K562 (cell line): ENCODE measurements at places on chromosomes 3 and 15. TPM values are rescaled to one million over a fixed set of nuclear protein-coding genes. Genes with fewer than 3 reads are reported as not detected.

AP3B2 gene
- 0.18 TPM in 1 of 2 replicates, not detected in the other for total RNA-seq

- no peak overlapping the region for H3K27ac ChIP-seq
- H3K4me1 ChIP-seq, result no peaks in the 10 kb centered on the region
- H3K4me3 ChIP-seq, result no peak overlapping the region
- H3K36me3 ChIP-seq, result no peaks in the 10 kb centered on the region
- H3K27me3 ChIP-seq, result no peaks in the 10 kb centered on the region
Measured at GRCh38 chr3:114582929-114583328, 289.1 kb downstream of the TIGIT start.

DNA sequence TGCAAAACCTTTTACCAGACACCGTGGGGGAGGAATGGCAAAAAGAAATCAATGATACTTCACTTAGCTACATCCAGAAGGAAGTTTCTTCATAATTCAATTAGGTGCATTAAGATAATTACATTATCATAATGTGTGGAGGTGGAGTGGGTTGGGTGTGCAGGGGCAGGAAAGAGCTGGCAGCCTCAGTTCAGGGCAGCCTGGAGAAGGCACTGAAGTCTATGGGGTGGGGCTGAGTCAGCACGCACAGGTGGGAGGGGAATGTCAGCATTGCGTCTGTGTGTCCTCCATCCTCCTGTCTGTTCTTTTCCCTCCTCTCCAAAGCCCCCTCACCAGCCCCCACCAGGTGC lies 278.8 kb downstream of the GABRG3 start:
- H3K27ac ChIP-seq, result no peak overlapping the region
- H3K36me3 ChIP-seq, result no peaks in the 10 kb centered on the region

DAPK2 gene
- 3.3 and 3.9 TPM in 2 replicates for total RNA-seq

NEDD4 gene
- 21.6 and 22.1 TPM in 2 replicates for total RNA-seq

TTLL13 gene
- total RNA-seq, result 0.11 and 0.36 TPM in 2 replicates

XPC gene
- total RNA-seq, result 44.5 and 54.0 TPM in 2 replicates

MAP6D1 gene
- total RNA-seq, result 1.5 and 2.4 TPM in 2 replicates

PIGX gene
- total RNA-seq, result 22.5 and 26.9 TPM in 2 replicates

DNA sequence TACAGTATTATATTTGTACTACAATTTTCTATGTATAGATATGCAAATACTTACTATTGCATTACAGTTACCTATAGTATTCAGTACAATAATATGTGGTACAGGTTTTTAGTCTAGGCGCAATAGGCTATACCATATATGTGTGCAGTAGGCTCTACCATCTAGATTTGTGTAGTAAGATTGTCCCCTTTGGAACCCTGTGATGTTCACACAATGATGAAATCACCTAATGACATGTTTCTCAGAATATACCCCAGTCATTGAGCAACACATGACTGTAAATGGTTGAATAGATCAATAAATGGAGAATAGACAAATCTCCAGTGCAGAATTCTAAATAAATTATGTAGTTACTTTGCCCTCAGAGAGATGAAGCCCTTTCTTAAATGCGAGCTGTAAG lies 17.6 kb upstream of the TMC3 start:
- no peak overlapping the region for H3K4me3 ChIP-seq
- no peak overlapping the region for H3K27ac ChIP-seq
- no peaks in the 10 kb centered on the region for H3K36me3 ChIP-seq
- no peaks in the 10 kb centered on the region; the same call in 2 of the 3 replicates for H3K27me3 ChIP-seq
- no peak for DNase-seq
- no peaks in the 10 kb centered on the region for H3K4me1 ChIP-seq

STX19 gene
- total RNA-seq, result not detected in 2 replicates

DNA sequence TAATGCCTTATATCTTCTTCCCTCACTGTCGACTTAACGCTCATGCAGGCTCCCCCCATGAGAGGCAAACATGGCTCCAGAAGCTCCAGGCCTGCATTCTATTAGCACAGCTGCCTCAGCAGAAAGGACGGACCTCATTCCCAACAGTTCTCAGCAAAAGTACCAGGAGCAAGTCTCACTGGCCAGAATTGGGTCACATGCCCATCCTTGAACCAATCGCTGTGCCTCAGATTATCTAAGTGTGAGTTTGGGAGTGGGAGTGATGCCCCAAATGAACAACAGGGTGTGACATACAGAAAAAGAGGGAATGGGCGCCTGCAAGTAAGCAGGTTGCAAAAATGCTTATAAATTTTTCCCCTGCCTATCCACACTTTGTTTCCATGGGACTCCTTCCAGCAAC lies 4.3 kb upstream of the RAD18 start:
- H3K27ac ChIP-seq, result no peak overlapping the region
- H3K4me3 ChIP-seq, result no peak overlapping the region
- H3K4me1 ChIP-seq, result no peaks in the 10 kb centered on the region; the same call in 1 of the 2 replicates
- DNase-seq, result no peak
- no peaks in the 10 kb centered on the region for H3K36me3 ChIP-seq

GOLGA8Q gene
- total RNA-seq, result not detected in 2 replicates

DCLK3 gene
- total RNA-seq, result not detected in 2 replicates

DNA sequence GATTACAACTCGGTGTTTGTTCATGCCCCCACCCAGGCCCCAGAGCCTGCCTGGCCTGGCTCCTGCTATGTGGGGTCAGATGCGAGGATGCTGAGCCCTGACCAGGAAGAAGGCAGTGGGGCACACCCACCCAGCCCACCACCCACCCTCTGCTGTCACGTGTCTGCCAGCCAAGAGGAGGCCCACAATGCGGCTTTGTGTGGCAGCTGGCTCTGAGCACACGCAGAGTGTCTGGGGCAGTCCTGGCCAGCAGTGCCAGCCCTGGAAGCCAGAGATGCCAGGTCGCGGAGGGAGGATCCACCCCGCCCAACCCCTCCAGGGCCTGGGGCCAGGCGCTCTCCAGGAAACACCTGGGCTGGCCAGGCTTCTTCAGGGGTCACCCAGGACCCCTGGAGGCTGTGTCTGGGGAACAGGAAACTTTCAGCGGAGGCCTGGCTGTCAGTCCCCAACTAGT lies 26.4 kb upstream of the KLF13 start:
- peaks cover 28% of the 10 kb centered on the region for H3K27me3 ChIP-seq
- DNase-seq, result no peak
- H3K4me1 ChIP-seq, result peaks cover 43% of the 10 kb centered on the region
- no peak overlapping the region for H3K27ac ChIP-seq
- no peak overlapping the region for H3K4me3 ChIP-seq

DNA sequence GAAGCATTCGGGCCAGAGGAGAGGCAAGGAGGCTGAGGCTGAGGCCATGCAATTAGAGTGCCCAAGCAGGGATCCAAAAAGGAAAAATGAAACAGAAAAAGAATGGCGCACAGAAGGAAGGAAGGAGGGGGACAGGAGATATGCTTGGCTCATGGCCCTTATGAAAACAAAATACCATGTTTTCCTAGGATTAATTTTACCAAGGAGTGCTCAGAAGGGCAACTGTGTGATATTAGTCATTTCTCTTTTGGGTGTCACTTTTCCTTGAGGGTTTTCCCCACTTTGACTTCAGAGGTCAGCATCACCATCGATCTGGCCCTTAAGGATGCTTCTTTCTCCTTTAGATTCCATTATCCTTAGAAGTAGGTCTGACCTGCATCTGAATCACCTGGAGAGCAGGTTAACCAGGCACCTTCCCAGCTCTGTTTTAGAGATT lies 1.4 kb downstream of the PARP14 start:
- no peaks in the 10 kb centered on the region for H3K27me3 ChIP-seq
- peaks cover 17% of the 10 kb centered on the region; the same call in 2 of the 3 replicates for H3K4me1 ChIP-seq
- no peak overlapping the region for H3K27ac ChIP-seq
- DNase-seq, result no peak
- peak overlapping the region; percentile 77; the same call in 1 of the 2 replicates for H3K4me3 ChIP-seq

- H3K27me3 ChIP-seq, result peaks cover 28% of the 10 kb centered on the region
- no peak for DNase-seq
- no peak overlapping the region for H3K4me3 ChIP-seq
- no peaks in the 10 kb centered on the region for H3K4me1 ChIP-seq
- H3K27ac ChIP-seq, result no peak overlapping the region
Measured at GRCh38 chr3:150210461-150211110, 197.5 kb upstream of the TSC22D2 start.

GRCh38 chr3:47421741-47422649 lies 41.2 kb downstream of the PTPN23 start:
- H3K27ac ChIP-seq, result peak overlapping the region; percentile 61; the same call in 2 of the 3 replicates
- H3K4me1 ChIP-seq, result peaks cover 48% of the 10 kb centered on the region
- H3K4me3 ChIP-seq, result no peak overlapping the region
- H3K36me3 ChIP-seq, result peaks cover 82% of the 10 kb centered on the region
- DNase-seq, result no peak

DNA sequence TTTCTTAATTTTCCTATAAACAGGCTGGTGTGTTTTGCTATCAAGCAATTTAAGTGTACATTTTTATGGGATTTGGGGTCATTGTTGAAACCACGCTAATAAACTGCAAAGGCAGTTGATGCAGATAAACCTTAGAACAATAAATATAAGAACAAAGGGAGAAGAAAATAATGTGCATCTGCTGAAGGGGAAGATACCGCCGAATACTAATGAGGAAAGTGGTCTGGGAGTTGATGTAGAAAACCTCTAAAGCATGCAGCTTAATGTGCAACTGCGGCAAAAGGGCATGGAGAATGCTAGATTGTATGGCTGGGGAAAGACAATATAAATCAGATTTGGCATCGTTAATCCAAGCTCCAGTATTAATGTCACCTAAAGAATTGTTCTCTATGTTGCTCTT lies 29.8 kb upstream of the CHL1 start:
- no peak overlapping the region for H3K27ac ChIP-seq
- H3K36me3 ChIP-seq, result no peaks in the 10 kb centered on the region
- no peaks in the 10 kb centered on the region for H3K27me3 ChIP-seq
- no peaks in the 10 kb centered on the region for H3K4me1 ChIP-seq
- H3K4me3 ChIP-seq, result no peak overlapping the region

DNA sequence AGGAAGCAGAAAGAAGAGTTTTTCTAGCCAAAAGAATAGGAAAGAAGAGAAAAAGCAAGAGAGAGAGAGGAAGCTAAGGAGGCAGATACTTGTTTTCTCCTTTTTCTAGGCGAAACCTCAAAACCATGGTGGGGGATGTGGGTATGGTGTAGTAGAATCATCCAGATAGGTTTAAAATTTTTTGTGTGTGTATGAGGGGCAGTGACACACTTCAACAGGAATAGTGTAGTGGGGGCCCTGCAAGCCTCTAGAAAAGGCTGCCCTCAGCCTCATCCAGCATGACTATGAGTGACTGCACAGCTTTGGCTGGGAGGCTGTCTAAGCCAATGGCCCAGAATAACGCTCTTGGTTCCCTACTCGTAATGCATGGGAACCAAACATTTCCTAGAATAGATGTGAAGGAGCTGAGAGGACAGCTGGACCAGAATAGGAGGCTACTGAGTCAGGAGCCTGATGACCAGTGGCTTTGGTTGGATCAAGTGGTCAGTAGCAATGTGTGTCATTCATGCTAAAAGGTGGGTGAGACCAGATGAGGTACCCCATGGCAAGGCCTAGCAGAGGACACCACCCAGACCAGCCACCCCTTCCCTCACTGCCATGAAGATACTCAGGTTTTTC lies 24.4 kb downstream of the MOBP start:
- no peak overlapping the region for H3K4me3 ChIP-seq
- H3K27ac ChIP-seq, result no peak overlapping the region
- H3K4me1 ChIP-seq, result no peaks in the 10 kb centered on the region
- no peaks in the 10 kb centered on the region for H3K36me3 ChIP-seq
- no peak for DNase-seq

GRCh38 chr3:38958026-38958720 lies 93.6 kb downstream of the SCN11A start:
- peaks cover 5% of the 10 kb centered on the region; the same call in 2 of the 3 replicates for H3K27me3 ChIP-seq
- H3K27ac ChIP-seq, result no peak overlapping the region
- H3K4me1 ChIP-seq, result no peaks in the 10 kb centered on the region

DNA sequence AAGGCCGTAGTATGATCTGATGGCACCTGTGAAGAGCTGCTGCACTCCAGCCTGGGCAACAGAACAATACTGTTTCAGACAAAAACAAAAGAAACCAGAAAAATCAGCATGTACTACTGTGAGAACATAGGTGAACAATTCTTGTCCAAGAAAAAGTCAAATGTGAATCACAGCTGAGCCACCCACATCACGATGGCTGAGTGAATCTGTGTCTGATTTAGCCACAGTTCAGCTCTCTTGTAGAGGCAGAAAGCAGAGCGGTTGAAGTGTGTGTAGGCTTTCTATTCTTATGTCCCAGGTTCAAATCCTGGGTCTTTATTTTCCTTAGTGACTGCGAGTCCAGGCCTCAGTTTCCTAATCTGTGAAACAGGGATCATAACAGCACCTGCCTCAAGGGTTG lies 4.4 kb upstream of the FURIN start:
- no peak overlapping the region for H3K27ac ChIP-seq
- H3K36me3 ChIP-seq, result no peaks in the 10 kb centered on the region
- H3K4me1 ChIP-seq, result peaks cover 42% of the 10 kb centered on the region
- H3K4me3 ChIP-seq, result no peak overlapping the region

DPPA2 gene
- total RNA-seq, result not detected in 2 replicates

GRCh38 chr3:60434323-60434722 lies 816.9 kb downstream of the FHIT start:
- no peak overlapping the region for H3K27ac ChIP-seq
- H3K36me3 ChIP-seq, result no peaks in the 10 kb centered on the region
- H3K4me1 ChIP-seq, result no peaks in the 10 kb centered on the region; the same call in 1 of the 2 replicates
- H3K27me3 ChIP-seq, result no peaks in the 10 kb centered on the region

- H3K27me3 ChIP-seq, result no peaks in the 10 kb centered on the region
- no peak overlapping the region for H3K27ac ChIP-seq
- H3K36me3 ChIP-seq, result no peaks in the 10 kb centered on the region
- H3K4me1 ChIP-seq, result peaks cover 5% of the 10 kb centered on the region; the same call in 2 of the 3 replicates
- no peak for DNase-seq
- H3K4me3 ChIP-seq, result no peak overlapping the region
Measured at GRCh38 chr3:120763601-120764000, 21.1 kb downstream of the GTF2E1 start.

DNA sequence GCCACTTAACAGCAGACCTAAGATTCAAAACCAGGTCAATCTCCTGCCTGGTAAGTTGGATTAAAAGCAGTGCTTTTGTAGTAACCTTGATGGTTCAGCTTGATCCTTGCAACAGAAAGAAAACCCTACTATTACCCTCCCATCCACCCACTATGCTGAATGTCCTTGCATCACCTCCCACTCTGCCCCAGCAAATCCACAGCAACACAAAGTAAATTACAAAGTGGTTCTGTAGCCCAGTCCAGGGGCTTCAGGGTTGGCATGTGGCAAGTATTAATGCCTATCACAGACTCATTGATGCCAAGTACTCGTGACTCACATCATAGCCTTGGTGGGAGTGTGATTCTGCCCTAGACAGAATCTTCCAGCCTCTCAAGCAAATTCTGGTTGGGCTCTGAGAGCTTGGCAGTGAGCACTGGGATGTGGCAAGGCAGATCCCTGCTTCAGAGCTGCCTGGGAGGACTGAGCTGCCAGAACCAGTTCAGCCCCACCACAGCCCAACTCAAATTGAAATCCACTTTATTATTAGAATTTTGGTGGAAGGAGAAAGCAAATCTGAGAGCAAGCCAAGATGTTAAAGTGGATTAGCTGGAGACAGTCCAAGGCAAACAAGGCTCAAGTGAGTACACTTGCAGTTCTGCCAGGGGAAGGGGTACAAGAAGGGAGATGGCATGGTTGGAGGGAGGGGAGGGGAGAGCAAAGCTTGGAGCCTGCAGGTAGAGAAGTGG lies 225.8 kb upstream of the UMPS start:
- no peak overlapping the region for H3K27ac ChIP-seq
- H3K27me3 ChIP-seq, result no peaks in the 10 kb centered on the region
- H3K4me3 ChIP-seq, result no peak overlapping the region
- H3K4me1 ChIP-seq, result no peaks in the 10 kb centered on the region
- no peaks in the 10 kb centered on the region for H3K36me3 ChIP-seq

PLIN1 gene
- total RNA-seq, result not detected in 2 replicates

DGKG gene
- 0.29 TPM in 1 of 2 replicates, not detected in the other for total RNA-seq

C3orf85 gene
- total RNA-seq, result not detected in 2 replicates
